ENCODE measurements at places on chromosomes 6 and 20. TPM values are rescaled to one million over a fixed set of nuclear protein-coding genes. Genes with fewer than 3 reads are reported as not detected.

The CASP8AP2 gene
- 18.3 TPM for total RNA-seq

The JAG1 gene
- total RNA-seq, result 60.1 TPM

DNA sequence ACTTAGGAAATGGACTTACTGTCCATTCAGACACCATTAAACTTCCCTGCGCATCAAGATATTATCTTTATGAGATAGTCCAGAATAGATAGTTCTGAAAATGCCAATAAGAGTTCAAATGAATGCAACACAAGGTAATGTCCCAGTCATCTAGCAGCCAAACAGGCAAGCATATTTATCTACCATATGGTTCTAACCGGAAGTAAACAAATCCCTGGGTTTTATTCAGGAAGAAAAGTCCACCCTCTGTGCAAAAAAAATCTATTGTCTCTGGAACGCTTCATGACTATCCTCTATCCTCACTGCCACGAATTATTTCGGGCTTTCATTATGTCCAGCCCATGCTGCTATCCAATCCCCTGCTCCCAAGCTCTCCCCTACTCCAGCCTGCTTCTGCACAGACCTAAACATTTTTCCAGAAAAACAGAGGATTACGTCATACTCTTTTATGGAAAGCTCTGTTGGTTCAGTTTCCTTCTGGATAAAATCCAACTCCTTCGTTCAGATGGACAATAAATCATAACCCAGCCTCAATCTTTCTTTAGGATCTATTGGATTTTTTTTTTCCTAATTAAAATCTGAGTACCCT lies 11.4 kb downstream of the PPIL6 start:
- no peak for DNase-seq

DNA sequence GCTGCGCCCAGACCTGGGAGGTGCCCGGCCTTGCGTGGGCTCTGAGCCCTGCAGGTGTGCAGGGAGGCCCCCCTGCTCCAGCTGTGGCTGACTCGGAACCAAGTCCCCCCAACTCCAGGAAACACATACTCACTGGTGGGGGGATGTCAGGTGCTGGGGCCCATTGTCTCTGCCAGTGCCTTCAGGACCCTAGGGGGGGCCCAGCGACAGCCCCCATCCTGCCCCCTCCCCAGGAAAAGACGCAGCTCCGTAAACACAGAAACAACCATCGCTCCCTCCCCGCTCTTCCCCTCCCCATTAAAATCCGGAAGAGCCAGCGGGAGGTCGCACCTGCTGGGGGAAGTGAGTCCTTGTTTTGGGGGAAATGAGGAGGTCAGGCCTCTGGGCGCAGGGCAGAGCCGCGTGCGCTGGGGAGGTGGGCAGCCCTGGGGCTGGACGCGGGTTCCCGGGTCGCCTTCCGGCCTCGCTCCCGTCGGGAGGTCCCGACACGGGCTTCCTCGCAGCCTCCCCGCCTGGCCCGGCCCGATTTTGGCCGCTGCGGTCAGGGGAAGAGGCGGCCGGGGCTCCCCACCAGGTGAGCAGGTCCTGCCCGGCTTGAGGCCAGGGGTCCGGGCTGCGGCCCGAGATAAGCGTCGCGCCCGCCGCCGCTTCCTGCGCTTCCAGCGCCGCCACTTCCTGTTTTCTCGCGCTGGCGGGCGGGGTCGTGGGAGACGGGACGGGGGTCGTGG lies 6.2 kb downstream of the C20orf204 start:
- DNase-seq, result no peak

DNA sequence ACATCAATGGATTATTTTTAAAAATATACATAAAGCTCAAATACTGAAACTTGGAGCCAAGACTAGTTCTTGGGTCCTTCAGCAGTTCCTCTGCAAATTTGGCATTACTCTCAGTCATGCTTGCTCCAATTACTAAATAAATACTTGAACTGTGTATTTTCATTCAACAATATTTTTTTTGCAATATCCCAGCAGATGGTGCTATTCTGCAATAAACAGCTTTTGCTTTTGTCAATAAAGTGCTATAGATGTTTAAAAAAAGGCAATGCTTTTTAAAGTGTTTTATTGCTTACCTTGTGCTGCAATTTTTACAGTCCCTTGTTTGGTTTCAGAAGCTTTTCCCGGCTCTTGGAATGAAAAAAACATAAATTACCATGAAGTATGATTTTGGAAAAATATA lies 243.4 kb downstream of the TRDN start:
- DNase-seq, result no peak

DNA sequence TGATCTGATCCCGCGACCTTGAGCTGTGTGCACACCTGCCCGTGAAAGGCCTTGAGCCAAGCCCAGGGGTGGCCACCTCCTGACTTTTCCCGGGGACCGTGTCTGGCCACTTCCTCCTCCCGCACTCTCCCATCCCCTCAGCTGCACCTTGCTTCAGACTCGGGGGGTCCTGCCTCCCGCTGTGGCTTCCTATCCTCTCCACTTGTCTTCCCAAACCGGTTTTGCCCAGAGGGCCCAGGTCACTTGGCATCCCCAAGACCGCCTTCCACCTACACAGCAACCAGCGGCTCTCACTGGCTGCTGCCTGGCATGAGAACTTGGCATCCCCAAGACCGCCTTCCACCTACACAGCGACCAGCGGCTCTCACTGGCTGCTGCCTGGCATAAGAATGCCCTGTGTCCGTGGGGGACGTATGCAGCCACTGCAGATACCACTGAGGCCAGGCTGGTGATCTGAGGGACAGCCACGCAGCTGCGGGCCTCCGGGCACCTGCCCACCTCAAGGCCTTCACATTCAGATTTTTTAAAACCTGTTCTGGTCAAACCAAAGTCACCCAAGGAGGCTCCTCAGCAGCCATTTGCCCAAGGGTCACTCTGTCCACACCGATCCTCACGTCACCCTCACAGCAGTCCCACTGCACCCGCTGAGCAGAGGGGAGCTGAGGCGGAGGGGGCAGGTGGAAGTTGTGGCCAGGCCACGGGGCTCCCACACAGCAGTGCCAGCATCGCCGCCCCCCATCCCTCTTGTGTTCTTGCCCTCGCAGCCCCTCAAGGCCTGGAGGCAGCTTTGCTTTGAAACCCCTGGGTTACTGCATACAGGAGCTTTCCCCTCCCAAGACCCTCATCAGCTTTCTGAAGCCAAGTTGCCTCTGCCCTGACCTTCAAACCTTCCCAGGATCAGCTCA lies 245.5 kb downstream of the TAF4 start:
- peak; percentile 44 for DNase-seq

GRCh38 chr6:2971420-2972218 lies at the start of gene SERPINB6:
Gene SERPINB6 (minus strand): TSS chr6:2971567. CDS start chr6:2959332, 12,235 bp downstream.
- peak; percentile 89 for DNase-seq

Data from lower lobe of right lung (tissue), 2 donors.